Umbilical cord (tissue), 2 donors: ENCODE measurements at places on chromosomes 5 and 9.

DNA sequence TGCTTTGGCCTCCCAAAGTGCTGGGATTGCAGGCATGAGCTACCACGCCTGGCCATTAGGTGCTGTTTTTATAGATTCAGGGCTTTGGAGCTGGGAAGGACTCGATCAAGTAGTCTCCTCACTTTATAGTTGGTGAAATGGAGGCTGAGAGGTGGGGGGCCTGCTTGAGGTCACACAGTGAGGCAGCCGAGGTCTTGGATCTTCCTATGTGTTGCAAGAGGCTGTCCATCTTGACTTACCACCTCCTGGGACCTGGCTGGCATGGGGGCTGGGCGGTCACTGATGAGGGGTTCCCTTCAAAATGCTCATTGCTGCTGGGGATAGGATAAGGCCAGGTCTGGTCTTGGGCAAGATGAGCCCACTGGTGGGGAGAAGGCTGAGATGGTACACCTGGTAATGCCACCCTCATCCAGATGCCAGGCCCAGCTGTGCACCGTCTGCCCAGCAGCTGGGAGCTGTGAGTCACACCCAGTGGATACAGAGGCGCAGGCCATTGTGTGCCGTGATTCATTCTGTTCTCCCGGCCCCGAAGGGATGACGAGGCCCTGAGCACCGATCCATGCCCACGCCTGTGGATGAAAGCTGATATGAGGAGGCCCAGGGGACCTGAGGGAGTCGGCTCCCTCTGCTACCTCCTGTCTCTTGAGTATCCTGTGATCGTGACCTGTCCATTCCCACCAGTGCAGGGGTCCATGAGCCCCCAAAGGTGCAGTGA, 10.5 kb upstream of the NDST1 start:
- DNase-seq, result peak; percentile 85

GRCh38 chr5:55708732-55709131, 3.4 kb downstream of the SLC38A9 start:
- no peak for DNase-seq

- no peak for DNase-seq
These were observed 37.8 kb downstream of the PRELID2 start for GRCh38 chr5:145797336-145797735.

- no peak for DNase-seq
These were observed 72.7 kb downstream of the TTLL11 start for GRCh38 chr9:122020398-122020797.

DNA sequence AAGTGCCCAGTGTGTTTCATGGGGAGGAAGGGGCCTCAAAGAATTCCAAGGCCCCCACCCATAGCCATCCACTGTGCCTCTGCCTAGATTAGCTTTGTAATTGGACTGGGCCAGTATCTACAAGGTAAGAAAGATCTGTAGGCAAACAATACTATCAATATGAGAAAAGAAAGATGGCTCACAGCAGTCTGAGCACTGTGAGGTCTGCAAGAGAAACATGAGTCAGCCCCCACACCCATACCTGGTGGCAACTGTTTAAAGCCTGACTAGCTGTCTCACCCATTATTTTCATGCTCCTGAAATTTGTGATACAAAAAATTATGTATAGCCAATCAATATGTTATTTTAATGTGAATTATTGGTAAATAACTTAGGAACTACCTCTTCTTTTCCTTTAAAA, 10.0 kb upstream of the ZNF483 start:
- no peak for DNase-seq

GRCh38 chr5:115050866-115051265, 118.8 kb downstream of the TRIM36 start:
- DNase-seq, result no peak

- peak; percentile 58 for DNase-seq
These were observed 733 bp downstream of the COL23A1 start for GRCh38 chr5:178589180-178590140.

GRCh38 chr5:79962575-79963222, 28.4 kb downstream of the MTX3 start:
- no peak for DNase-seq

DNA sequence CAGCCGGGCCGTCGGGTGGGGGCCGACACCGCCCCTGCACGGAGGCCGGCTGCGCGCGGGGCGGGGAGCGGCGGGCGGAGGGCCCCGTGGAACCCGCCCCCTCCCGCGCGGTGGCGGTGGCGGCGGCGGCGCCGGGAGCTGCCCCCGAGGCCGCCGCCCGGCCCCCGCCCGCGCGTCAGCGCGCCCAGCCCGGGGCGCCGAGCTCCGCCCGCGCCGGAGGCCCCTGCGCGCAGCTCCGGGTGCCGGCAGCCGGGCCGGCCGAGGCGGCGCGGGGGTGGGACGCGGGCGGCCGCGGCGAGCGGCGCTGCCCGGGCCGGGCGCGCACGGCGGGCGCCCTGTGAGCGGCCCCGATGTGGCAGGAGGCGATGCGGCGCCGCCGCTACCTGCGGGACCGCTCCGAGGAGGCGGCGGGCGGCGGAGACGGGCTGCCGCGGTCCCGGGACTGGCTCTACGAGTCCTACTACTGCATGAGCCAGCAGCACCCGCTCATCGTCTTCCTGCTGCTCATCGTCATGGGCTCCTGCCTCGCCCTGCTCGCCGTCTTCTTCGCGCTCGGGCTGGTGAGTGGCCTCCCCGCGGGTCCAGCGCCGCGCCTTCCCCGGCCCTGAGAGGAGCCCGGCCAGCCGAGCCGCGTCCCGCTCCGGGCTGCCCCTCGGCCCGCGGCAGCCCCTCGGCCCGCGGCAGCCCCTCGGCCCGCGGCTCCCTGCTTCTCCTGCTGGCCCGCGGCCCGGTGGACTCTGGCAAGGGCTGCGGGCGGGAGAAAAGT, at the start of gene ADCY2:
Gene ADCY2 (plus strand): TSS at position 192 of the 766 bp plus-strand sequence. CDS start 159 bp downstream, at position 351.
- DNase-seq, result peak; percentile 14

DNA sequence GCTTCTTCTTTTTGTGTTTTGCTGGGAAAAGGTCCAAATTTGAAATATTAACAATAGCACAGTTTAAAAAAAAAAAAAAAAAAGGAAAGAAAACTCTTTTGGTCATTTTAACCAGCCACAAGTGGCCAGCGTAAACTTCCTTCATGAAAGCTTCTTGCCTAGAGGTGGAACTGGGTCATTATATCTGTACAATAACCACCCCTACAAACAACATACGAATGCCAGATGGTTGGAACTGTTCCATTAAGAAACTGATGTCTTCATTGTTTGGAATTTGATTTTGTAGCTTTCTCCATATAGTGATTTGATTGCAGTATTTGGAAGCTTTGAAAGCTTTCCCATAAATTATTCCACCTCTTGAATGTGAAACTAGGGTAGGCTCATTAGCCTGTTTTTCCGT, 18.3 kb upstream of the LPAR1 start:
- DNase-seq, result peak; percentile 34

DNA sequence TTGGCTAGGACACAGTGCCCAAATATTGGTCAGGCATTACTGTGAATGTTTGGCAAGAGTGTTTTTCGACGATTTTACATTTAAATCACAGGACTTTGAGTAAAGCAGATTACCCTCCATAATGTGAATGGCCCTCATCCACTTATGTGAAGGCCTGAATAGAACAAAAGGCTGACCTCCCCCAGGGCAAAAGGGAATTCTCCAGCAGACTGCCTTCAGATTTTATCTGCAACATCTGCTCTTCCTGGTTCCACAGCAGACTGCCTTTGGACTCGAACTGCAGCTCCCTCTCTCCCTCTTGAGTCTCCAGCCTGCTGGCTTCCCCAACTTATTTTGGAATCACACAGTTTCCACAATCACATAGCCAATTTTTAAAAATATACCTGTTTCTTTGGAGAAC, 7.1 kb upstream of the TMEM215 start:
- DNase-seq, result no peak

DNA sequence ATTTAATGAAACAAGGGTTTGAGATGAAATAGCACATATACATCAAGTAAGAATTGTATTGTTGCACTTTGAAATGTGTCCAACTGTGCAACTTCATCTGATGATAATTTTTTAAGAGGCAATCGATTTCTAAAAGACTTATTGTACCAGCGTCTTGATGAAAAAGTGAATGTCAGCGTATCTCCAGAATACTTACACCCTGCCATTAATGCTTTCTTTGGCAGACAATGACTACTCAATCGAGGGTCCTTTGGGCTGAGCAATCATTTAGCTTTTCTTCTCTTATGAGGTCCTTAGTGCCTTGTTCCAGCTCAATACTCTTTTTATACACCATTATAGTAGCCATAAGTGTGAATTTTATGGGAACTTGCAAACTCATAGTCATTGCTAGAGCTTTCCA, 4.7 kb downstream of the TLE1 start:
- DNase-seq, result no peak

GRCh38 chr9:3848445-3849114, 322.8 kb upstream of the RFX3 start:
- DNase-seq, result peak; percentile 29
